ENCODE measurements at places on chromosomes 12 and 14. TPM values are rescaled to one million over a fixed set of nuclear protein-coding genes. Genes with fewer than 3 reads are reported as not detected.

DNA sequence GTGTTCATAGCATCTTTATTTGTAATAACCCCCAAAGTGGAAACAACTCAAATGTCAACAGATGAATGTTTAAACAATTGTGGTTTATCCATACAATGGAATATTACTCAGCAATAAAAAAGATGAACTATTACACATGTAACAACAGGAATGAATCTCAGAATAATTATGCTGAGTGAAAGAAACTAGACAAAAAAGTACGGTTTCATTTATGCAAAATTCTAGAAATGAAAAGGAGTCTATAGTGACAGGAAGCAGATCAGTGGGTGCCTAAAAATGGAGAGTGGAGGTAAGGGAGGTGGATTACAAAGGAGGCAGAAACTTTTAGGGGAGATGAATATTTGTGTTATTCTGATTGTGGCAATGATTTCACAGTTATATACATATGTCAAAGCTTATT, 4.8 kb downstream of the PRKCH start:
- DNase-seq, result no peak

GRCh38 chr14:62369919-62370560, 607.8 kb downstream of the SNAPC1 start:
- DNase-seq, result no peak

DNA sequence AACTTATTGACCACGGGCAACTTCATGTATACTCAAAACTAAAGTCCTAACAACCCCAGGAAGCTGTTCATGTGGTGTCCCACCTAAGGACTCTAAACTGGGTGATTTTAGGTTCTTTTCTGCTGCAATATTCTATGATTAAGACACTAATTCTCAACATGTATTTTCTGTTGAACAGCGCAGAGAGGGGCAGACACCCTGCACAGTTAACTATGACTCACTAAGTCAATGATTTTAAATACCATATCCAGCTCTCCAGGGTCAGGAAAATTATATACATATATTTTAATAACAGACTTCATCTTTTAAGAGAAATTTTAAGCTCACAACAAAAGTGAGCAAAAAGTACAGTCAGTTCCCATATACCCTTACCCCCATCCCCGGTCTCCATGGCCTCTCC, 85.0 kb downstream of the FOXN3 start:
- DNase-seq, result no peak

Gene KRT3
- not detected for total RNA-seq

DNA sequence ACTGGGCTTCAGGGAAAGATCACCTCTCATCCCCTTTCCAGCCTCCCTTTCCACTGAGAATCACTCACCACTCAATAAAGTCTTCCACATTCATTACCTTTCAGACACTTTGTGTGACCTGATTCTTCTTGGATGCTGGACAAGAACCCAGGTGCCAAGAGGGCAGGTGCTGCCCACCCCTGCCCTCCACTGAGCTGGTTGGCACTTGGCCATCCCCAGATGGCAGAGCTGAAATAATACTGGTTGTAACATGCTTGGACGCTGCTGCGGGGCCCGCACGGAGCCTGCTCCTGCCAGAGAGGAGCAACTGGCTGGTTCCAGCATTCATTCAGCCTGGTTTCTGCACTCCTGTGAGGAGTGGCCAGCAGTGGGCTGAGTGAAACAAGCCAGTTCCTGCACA, 386.7 kb upstream of the CCDC196 start:
- DNase-seq, result no peak
